ENCODE measurements at places on chromosomes 6 and 20.

GRCh38 chr6:6538261-6538660 is 50.3 kb upstream of the LY86 start:
- no peak for DNase-seq

DNA sequence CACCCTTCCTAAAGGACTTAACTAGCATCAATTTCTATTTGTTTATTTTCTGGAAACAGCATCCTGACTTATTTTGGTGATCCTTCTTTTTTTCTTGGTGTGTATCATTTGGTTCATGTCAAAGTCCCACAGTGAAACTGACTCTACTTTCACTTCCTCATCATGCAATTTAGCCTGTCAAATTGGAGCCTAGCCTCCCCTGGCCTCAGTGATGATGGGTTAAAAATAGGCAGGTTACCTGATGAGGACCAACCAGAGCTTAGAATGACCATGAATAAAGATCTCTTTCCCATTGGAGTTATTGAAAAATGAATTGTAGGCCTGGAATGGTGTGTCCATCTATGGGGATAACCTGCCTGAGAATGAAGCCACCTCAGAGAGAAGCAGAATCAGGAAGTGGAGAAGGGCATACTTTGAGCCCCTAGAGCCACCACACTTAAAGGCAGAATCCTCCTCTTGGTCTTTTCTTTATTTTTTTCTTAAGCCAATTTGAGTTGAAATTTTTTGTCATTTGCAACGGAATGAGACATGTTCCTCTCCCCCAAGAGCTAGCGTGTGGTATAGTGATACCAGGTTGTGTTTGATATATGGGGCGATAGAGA is 105.6 kb downstream of the BTBD3 start:
- DNase-seq, result no peak

DNA sequence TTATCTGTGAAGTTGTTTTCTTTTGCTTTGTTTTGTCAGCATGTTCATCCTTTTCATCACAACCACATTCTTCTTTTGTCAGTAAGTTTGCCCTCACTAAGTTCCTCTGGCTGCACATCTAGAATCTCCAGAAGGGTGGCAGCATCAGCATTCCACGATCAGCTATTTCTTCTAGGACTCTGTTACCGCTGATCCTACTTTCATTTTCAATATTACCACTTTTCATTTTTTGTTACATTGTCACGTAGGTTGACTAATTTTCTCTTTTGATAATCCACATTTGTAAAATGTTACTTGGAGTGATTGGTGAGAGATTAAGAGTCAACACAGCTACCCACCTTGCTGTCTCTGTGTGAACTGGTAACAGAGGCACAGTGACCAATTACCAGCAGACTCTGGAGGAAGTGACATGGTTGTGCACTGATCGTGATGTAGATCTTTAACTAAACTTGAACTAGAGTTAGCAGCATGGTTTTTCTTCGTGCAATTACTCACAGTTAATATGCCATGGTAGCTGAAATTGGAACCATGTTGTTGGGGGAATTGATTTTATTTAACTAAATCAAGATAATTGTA is 307.9 kb upstream of the SLC35B3 start:
- DNase-seq, result no peak

- no peak for DNase-seq
Measured at GRCh38 chr6:40485795-40486194, 101.4 kb downstream of the LRFN2 start.

DNA sequence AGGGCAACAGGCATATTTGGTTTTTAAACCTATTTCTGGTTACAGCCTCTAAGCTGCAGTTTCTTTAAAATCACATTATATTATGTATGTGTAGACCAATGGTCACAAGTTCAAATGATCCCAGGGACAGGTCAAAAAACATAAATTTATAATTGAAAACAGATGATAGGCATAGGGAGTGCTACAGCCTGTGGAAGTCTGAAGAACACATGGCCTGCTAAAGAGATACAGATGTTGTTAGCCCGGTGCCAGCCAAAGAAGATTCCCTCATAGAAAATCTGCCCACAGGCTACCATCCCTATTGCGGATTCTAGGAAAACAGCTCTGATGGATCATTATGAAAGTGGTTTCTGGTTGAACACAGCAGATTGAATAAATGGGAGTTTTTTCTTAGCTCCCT is 65.3 kb downstream of the NRSN1 start:
- DNase-seq, result no peak

All from neuronal stem cell (in vitro differentiated cells).